SHP77 treated with DMSO at 0.1 percent for 48 hours (cell line): ENCODE measurements at places on chromosomes 2 and 18.

DNA sequence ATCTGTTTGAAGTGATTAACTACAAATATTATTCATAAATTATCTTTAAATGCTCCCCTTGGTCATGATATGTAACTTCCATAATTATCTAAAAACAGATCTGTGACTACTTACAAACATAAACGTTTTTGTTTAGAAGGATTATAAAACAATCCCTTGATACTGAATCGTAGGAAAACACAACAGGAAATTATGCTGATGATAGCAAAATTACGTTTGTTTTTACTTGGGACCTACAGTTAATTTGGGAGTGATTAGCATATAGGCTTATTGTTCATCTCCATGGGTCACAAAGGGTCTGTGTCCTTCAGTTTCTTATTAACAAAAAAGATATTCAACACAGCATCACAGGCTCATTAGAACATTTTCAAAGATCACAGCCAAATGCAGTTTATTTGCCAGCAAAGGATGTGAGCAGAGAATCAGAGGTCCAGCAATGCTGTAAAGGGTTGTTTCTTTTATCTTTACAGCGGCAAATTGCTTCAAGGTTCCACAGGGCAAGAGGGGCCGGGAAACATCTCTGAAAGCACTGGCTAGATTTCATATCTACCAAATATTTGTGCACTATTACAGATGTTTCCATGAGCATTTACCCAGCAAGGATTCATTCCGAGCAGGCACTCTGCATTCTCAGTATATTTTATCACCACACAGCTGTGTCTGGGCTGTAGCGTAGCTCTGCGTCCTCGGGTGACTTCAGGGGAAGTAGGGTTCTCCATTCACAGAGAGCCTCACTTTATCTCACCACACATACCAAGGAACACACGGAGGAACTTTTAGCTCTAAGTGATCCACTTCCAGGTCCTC lies 4.1 kb downstream of the CCDC195 start:
- DNase-seq = no peak

DNA sequence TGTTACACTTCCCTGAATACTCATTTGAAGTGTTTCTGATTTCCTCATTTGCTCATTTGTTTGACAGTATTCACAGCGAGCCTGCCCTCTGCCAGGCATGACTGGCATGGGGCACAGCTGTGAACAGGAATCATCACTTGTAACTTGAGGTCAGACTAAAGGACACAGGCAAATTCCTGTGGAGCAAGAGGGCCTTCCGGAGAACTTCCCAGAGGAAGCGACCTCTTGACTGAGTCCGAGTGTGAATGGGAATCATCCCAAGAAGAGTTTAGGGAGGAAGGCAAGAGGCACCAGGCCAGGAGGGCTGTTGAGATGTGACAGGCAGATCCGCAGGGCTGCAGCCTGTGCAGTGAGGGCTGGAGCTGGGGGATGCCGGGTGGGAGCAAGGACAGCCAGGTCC lies 45.4 kb downstream of the LIMS1 start:
- no peak for DNase-seq

DNA sequence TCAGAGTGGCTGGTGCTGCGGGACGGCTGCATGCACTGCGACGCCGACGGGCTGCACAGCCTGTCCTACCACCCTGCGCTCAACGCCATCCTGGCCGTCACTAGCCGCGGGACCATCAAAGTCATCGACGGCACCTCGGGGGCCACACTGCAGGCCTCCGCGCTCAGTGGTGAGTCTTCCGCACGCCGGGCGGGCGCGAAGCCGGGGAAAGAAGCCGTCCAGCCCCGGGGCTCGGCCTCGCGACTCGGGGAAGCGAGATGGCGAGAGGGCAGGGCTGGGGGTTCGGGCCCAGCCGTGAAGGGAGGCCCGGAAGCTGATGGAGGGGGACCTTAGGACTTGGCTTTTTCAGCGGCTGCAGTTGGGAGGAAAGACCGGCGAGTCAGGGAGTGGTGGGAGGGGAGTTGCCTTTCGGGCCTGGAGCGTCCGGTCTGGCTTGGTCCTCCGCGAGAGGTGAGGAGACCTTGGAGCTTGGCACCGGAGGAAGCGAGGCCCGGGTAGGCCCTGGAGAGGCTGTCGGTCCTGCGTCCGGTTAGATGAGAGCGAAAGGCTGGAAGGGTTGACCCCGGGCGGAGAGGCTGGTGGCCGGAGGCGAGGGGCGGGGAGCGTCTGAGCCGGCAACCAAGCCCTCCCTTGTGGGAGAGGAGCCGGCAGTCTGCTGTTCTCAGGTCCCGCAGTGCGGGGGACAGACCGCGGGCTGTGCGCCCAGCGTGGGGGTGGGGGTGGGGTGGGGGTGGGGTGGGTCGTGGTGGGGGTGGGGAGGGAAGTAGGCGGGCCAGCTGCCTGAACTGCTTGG lies 691 bp downstream of the BIRC6 start:
- DNase-seq = no peak

DNA sequence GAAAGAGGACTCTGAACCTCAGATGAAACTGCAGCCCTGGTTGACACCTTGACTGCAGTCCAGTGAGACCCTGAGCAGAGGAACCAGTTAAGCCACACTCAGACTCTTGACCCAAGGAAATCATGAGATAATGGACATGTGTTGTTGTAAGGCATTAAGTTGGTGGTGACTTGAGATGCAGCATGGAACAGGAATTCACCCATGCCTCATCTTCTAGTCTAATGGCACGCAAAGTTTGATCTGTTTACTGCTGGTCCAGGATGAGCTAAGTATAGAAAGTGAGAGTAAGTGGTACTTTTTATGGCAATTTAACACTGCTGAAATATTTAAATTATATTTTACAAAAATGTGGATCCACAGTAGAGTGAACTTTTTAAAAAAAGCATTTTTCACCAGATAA lies 51.3 kb upstream of the LTBP1 start:
- DNase-seq = no peak

DNA sequence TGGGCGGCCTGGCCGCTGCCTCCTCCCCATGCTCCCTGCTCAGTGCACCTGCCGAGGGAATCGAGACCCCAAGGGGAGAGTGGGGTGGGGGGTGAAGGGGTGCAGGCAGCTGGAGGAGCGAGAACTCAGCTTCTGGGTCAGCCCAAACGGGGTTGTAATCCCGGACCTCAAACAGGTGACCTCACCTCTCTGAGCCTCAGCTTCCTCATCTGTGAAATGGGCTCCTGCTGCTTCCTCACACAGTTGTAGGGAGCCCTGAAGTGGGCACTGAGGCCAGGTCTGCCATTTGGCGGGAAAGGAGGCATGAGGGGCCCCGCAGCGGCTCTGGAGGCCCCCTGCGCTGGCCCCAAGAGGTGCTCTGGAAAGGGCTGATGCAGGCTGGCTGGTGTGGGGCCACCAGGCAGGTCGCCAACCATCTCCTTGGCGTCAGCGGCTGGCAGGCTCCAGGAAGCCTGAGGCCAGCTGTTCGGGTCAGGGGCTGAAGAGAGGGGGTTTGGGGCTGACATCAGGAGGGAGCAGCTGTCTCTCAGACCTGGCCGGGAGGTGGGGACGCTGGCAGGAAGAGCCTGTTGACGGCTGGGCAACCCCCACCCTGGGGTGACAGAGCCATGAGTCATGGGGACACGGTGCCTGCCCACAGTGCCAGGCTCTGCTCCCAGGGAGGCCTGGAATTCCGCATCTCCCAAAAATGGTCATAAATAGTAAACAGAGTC lies 4.9 kb downstream of the KLHL30 start:
- DNase-seq = no peak

DNA sequence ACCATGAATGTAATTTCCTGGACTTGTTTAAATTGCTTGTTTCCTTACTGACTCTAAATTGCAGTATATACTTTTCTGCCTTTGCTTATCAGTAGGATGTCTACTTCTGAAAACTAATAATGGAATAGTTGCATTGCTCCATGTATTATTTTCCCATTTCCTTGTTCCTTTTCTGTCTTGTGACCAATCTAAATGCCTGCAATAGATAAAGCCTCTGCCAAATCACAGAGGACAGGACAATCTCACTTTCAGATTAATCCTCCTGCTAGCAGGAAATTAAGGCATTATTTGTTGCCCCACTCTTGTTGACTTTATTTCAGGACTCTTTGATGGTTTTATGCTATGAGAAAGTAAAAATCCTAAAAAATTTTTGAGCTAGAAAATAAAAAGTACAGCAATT lies 4.7 kb upstream of the ESCO1 start:
- DNase-seq = no peak

DNA sequence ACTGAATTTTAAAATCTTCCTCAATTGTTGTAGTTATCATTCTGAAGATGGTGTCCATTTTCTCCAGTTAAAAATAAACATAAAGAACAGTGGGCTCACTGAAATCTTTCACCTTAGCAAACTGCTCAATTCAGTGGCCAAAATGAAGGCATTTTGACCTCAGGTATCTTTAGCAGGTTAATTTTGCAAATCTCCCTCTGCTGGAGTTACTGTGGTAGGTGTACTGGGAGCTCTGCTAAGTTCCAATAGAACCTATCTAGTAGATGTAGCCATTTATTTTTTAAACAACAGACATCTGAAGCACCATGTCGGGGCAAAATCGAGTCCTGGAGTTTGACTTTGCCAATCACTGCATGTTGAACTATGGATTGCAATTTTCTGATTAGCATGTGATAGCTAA lies 177.1 kb downstream of the IRS1 start:
- no peak for DNase-seq

- no peak for DNase-seq
These were observed 47.7 kb downstream of the SLC9A2 start for GRCh38 chr2:102667072-102667471.

DNA sequence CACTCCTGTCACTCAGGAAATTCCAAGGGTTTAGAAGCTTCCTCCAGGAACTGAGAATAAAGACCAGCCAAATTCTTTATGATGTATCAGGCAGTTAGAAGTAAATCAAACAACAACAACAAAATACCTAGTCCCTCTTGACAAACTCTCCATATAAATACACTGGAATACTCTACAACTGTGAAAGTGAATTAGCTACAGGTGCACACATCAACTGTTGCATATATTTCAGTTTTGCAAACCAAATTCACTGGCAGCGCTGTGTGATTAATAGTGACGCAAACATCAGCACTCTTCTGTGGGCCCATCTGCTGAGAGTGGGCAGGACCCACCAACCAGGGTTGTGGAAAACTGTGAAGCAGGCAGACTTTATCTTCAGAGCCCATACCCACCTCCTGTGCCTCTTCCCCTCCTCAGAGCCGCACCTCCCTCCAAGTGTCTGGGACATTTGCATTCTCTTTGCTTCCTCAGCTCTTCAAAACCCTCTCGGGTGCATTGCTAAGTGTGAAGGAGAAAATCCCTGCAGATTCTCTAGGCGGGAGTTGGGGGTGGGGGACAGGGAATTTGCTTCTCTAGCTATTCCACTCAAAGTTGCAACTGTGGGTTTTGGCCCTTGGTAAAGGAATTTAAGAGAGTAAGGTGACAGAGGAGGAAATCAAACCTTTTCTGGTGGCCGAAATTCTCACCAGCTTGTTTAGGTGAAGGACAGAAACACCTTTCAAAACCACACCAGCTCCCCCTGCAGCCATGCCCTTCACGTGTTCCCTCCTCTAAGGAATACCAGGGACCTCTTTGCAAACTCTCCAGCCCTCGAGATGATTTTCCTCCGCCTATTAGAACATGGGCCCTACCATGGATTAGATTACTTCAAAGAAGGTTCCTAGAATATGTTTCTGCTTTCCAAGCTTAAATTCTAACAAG lies 119.3 kb downstream of the MRO start:
- DNase-seq = no peak

DNA sequence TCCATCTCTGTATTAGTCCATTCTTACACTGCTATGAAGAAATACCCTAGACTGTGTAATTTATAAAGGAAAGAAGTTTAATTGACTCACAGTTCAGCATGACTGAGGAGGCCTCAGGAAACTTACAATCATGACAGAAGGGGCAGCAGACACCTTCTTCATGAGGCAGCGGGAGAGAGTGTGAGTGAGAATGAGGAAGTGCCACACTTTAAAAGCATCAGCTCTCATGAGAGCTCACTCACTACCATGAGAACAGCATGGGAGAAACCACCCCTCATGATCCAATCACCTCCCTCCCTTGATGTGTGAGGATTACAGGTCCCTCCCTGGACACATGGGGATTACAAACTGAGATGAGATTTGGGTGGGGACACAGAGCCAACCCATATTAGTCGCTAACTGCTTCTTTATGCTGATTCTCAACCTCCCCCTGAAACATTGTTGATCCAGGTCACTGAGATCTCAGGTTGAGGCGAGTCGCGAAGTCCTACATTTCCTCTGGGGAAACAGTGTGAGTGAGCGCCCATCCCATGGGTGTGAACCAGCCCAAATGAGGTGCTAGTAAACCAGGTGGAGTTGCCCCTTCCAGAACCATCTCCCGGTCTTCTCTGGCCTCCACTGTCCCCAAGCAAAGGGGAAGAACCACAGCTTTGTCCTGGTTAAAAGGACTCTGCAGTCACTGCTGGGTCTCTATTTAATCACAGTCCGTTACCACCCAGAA lies 123.8 kb downstream of the CAPN13 start:
- DNase-seq = no peak

DNA sequence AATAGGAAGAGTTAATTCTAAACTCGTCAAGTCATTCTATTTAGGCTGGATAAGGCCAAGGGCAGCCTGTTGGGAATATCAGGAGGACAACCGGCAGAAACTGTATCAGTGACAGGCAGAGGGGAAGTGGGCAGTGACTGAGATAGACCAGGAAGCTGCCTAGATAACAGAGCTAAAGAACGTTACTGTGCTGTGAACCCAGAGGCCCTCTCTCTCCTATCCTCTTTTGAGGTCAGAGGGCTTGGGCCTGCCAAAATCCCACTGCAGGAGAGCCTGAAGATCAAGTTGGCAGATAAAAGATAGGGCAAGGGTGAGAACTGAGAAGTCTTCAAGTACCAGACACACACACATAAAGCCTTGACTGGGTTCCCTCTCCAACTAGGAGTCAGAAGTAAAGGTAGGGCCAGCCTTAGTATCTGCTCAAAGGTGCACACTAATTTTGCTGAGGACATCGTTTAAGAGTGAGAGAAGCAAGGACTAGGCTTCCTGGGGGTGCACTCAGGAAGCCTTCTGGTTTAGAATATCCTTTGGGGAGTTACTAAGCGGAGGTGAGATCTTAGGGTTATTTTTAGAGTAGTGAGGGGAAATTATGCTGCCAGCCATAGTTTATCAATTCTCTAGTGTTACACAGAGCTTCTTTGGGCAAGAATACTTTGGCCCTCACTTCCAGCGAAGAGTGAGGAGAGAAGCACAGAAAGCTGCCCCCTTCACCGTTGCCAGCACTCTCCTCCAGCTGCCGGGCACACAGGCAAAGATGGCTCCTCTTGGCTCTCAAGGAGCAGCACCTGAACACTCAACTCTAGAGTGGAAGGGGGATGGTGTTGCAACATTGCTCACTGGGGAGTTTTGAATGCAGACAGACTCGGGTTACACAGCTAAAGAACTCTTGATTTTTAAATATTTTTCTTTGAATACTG lies 9.8 kb downstream of the CAVIN2 start:
- DNase-seq = no peak

DNA sequence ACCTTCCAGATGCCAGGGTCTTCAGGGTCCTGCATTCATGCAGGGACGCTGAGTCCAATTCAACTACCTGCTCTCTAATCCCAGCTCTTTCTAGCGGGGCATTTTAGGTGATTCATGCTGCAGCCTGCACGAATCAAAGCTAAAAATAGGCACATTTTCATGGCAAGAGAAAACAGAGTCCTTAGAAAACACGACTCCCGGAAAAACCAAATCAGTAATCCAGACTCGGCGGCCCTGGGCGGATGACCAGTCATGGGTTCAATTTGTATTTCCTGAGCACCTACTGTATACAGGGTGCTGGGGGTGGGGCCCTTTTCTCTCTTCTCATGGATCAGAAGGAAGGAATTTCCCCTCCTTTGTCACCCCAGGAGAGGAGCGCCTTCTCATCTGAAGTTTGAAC lies 64.4 kb downstream of the LONRF2 start:
- no peak for DNase-seq

- no peak for DNase-seq
These were observed 7.1 kb upstream of the ZFP36L2 start for GRCh38 chr2:43233218-43234212.
